ENCODE measurements at places on chromosomes 6 and 20.

DNA sequence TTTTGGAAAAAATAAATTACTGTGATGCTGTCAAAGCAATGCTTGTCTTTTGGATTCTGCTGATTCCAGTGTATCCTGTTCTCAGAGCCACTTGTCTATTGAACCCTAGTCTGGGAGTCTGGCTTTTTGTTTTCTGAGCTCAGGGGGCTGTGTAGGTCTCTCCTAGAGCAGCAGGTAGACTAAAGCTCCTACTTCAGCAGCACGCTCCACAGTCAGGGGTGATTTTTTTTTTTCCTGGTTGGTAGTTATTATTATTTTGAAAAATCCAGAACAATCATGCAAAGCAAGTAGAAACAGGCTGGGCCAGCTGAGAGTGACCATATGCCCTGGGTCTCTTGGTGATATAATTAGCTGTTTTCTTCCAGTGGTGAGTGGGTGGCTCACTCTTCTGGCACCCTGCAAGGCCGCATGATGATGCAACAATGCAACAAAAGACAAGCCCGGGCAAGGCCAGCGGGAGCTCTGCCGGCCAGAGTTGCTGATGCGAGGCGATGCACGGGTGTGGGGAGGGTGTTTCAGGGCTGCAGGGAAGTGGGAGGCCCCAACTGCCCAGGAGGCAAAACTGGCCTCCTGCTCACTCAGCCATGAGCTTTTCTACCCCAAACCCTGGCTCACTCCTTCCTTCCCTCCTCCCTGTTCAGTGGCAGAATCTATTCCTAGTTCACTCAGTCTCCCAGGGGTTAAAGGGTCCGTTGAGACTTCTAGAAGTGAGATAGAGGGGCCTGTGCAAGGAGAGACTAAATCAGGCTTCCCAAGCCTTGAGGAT, 11.5 kb upstream of the CDKN1A start:
- no peak for DNase-seq

DNA sequence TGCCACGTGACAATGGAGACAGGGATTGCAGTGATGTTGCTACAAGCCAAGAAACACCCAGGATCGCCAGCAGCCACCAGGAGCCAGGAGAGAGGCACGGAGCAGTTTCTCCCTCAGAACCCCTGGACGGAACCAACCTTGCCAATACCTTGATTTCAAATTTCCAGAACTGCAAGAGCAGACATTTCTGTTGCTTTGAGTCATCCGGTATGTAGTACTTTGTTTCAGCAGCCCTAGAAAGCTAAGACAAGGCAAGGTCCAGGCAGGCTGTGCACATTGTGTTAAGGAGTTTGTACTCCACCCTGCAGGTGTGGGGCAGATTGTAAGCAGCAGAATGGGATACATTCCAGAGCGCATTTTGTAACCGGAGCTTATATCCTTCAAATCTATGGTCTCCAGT, 48.3 kb downstream of the TRERF1 start:
- no peak for DNase-seq

DNA sequence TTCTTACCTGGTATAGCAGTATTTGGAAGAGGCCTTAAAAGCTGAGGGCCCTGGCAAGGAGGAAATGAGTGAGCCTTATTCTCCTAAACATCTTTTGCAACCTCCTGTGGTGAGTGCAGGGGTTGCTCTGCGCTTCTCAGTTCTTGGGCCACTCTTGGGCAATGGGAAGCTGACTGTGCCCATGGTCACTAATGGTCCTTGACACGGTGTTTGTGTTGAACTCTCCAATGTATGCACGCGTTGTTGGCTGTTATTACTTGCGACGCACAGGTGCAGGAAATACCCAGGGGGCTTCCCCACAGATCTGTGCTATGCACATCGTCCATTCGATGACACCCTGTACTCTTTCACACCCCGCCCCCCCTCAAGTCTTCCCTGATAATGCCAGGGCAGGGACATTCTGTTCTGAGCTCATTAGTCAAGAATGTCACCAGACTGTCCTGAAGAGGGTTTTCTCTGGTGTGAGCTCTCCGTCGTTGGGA, 79.7 kb downstream of the EDN1 start:
- no peak for DNase-seq

- no peak for DNase-seq
These were observed 157.2 kb downstream of the CD83 start for GRCh38 chr6:14274546-14275492.

GRCh38 chr6:106356378-106356777, 4.1 kb upstream of the CRYBG1 start:
- no peak for DNase-seq

DNA sequence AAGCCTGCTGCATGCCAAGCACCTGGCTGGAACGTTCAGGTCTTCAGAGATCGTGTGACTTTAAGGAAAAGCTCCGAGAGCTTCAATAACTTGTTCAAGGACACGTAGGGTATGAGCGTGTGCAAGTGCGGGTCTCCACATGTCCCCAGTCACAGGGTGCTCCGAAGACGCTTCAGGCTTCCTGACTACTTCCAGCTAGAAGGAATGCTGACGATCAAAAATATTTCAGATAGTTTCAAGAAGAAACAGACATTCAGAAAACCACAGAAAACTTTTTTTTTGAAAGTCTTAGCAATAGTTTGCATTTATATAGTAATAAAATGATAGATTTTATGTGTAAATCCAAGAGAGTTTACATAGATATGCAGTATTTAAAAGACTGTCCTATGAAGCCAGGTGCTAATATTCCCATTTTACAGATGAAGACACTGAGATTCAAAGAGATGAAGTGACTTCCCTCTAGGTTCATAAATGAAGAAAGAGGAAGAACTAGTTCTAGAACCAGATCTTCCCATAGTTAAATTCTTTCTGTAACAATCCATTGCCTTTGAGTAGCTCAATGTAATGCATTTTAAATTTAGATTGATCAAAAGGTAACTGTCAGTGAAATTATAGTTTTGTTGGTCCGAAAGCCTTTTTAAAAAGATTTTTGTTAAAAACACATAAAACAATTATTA, 247.6 kb downstream of the MYLK4 start:
- no peak for DNase-seq

DNA sequence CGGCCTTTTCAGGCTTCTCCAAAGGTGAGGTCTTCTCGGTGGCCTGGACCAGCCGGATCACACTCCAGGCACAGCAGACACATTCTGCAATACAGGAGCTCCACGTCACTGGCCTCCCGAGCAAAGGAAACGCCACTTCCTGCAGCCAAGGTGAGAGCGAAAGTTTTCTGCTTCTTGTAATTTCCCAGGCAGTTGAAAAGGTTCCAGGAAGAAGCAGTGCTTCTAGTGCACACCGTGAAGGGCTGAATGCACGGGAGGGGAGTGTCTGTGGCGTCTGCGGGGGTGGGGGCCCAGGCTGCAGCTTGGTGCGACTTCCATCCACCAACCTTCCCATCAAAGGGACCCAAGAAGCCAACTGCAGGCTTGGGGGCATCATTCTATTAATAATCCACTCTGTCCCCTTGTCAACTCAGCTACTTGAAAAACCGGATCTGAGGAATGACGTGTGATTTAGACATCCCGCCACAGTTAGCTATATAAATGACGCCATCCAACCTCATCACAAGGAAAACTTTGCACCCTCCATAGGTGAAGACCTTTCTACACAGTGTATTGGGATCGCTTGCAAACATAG, 61.1 kb downstream of the NFATC2 start:
- DNase-seq, result no peak

DNA sequence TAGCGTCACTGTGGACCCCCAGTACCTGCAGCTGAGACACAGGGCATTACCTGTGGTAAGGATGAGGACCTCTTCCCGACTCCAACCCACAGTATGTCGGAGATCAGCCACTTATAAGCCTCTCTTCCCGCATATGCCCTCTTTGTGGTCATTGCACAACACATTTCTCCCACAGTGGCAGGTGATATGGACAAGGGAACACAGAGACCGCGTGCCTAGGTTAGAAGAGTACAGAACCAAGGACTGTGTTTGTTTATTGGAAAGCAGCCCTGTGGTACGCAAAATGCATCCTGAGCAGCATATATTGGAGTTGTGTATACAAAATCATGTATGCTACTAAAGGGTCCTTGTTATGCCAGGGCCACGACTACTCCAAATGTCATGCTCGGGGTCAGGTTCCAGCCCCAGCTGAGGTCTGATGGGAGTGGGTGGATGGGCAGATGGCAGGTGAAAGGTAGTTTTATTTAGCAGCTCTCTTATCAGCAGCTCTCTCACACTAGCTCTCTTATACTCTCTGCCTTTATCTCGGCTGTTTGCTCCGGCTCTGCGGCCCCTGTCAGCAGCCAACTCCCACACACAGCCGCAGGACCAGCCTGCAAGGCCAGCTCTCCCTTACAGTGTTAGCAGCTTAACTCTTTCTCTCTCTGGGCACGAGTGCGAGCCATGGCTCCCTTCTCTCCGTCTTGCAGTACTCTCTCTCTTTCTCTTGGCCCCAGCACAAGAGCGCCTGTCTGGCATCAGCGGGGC, 569.0 kb downstream of the KIF16B start:
- DNase-seq, result no peak

GRCh38 chr6:17039266-17039665, 62.6 kb upstream of the STMND1 start:
- no peak for DNase-seq

DNA sequence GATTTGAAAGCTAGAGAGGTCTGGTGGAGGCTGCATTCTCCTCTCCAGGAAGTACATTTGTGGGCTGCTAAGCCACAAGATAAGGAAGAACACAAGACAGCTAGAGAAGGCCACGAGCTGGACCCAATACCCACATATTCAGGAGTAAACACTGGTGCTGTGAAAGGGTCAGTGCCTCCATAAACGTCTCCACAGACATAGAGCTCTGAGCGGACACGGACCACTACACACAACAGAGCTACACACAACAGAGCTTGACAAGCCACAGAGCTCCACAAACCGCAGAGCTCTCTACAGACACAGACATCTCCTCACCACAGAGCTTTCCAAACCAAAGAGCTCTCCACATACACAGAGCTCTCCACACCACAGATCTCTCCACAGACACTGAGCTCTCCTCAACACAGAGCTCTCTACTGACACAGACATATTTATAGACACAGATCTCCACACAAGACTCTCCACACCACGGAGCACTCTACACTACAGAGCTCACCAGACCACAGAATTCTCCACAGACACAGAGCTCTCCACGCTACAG, 51.9 kb downstream of the ERMARD start:
- DNase-seq, result no peak

DNA sequence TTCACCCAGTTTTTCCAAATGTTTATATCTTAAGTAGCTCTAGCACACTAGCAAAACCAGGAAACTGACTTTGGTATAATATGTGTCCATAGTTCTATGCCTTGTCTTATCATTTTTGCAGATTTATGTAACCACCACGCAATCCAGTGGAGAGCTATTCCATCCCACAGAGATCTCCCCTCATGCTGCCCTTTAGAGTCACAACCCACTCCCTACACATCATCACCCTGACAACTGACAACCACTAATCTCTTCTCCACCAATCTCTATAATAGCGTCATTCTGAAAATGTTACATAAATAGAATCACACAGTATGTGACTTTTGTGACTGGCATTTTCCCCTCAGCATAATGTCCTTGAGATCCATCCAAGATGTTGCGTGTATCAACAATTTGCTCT, 29.1 kb downstream of the HLA-DRB5 start:
- DNase-seq, result no peak

- DNase-seq, result peak; percentile 13
These were observed 5.1 kb downstream of the KCNS1 start for GRCh38 chr20:45095805-45096238.

- DNase-seq, result no peak
These were observed 2.0 kb downstream of the LKAAEAR1 start for GRCh38 chr20:64082126-64082731.

DNA sequence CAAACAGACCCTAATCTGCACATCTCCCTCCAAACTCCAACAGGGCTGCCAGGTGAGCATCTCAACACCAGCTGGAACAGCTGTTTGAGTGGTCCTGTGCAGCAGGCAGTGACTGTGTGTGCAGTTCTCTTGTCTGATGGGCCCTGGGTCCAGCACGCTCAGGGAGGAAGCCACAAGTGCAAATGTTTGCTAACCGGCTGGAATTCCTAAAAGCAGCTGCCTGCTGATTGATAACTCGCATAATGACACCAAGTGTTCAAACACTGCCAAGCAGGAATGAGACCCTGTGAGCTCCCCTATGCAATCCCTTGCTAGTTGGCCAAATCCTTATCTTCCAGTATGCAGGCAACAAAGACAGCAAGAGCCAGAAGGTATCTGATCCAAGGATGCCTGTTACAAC, 650.6 kb downstream of the CBLN4 start:
- DNase-seq, result no peak

- DNase-seq, result no peak
These were observed 625.4 kb downstream of the QKI start for GRCh38 chr6:164039954-164040375.

GRCh38 chr20:62732842-62733525, 24.3 kb downstream of the NTSR1 start:
- DNase-seq, result no peak

DNA sequence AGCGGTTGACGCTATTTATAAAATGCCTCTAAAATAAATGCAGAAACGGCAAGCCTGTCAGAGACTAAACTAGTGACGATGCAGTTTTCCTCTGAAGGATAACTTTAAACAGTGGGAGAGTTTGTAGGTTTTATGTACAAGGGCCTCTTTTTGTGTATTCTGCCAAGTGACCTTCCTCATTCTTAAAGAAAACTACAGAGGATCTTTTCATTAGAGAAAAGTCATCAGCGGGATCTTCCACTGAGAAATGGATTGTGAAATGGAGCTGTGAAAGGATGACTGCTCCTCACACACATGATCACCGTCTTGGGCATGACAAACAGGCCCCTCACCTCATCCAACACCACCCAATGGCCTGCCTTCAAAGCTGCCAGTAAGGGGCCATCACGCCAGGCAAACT, 89.0 kb upstream of the LYRM2 start:
- DNase-seq, result no peak

DNA sequence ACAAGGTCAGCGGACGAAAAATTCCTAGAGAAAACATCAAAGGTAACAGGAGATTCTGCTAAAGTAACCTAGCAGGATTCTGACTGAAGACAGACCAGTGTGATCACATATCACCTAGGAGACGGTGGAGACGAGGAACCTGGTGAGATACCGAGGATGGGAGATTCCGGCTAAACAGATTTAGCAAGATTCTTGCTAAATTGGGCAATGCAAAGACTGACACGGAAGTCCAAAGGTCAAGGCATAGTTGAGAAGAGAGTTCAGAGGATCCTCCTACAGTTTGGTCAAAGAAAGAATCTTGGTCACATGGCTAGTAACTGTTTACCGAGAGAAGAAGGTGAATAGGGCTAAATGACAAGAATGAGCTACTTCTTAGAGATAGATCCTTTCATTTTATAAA, 61.1 kb downstream of the TMEM170B start:
- DNase-seq, result no peak

- no peak for DNase-seq
These were observed 56.4 kb upstream of the TTPAL start for GRCh38 chr20:44419131-44419844.

- no peak for DNase-seq
These were observed 629.7 kb upstream of the IMPG1 start for GRCh38 chr6:76702187-76702586.

All from stimulated activated CD8-positive, alpha-beta memory T cell treated with anti-CD3 and anti-CD28 coated beads, Interleukin-4, amount 100 ng/mL, for 4 hours (primary cell).